CD4-positive, alpha-beta T cell treated with Interleukin-21 for 1 hour (primary cell): ENCODE measurements at places on chromosomes 7 and 10.

DNA sequence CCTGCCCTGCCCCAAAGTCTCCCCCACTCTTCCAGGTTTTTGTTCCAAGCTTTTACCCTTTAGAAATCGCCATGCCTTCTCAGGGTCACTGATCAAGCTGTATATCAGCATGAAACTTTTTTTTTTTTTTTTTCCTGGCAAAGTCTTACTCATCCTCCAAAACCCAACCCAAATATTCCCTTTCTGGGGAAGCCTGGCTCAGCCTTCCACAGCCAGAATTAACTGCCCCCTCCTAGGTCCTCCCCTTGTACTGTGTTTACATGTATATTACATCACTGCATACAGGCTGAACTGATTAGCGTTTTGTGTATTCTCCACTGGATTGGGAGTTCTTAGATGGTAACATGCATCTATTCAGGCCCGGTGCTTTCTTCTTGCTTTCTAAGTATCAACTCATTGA, 4.6 kb upstream of the NOBOX start:
- no peak for DNase-seq

- no peak for DNase-seq
These were observed 141.1 kb upstream of the WDR11 start for GRCh38 chr10:120710076-120710475.

- no peak for DNase-seq
These were observed 20.4 kb downstream of the TRDMT1 start for GRCh38 chr10:17181110-17181509.

- no peak for DNase-seq
These were observed 45.2 kb downstream of the HIPK2 start for GRCh38 chr7:139732471-139733167.

DNA sequence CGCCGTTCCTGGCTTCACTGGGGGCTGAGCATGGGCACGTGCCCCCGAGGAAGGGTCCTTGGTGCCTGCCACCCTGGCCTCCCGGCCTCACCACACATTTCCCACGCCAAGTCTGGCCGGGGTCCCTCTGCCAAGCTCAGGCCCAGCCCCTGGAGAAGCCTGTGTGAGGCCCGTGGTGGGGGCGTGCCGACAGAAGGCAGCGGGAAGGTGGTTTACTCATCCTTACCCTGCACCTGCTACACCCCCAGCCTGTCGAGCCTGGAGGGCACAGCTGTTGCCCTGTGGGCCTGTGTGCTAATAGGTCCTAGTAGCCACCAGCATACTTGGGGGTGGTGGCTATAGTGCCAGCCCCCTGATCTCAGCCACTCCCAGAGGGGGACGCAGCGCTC, 46.7 kb downstream of the NKX6-2 start:
- DNase-seq, result no peak
